ENCODE measurements at places on chromosomes 5 and 9.

- DNase-seq: no peak
Measured at GRCh38 chr9:136114610-136115009, 4.1 kb downstream of the TMEM250 start.

GRCh38 chr5:33840927-33841547 is 50.8 kb downstream of the ADAMTS12 start:
- no peak for DNase-seq

GRCh38 chr5:43461066-43461465 is 22.6 kb downstream of the TMEM267 start:
- no peak for DNase-seq

DNA sequence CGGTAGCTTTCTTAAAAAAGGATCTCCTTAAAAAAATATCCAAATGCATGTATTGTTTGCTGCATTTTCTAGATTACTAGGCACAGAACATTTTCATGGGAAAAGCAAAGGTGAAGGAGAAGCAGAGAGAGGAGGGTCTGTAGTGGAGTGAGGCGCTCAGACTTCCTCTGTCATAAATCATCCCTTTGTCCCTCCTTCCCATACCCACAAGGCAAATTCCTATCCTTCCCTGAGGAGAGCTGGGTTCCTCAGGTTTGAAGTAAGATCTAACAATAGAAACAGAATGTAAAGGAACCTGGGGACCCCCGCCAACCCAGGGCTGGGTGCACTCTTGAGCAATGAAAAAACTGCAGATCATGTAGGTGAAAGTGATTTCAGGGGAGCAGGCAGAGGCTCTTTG is 149.2 kb upstream of the ANKH start:
- no peak for DNase-seq

DNA sequence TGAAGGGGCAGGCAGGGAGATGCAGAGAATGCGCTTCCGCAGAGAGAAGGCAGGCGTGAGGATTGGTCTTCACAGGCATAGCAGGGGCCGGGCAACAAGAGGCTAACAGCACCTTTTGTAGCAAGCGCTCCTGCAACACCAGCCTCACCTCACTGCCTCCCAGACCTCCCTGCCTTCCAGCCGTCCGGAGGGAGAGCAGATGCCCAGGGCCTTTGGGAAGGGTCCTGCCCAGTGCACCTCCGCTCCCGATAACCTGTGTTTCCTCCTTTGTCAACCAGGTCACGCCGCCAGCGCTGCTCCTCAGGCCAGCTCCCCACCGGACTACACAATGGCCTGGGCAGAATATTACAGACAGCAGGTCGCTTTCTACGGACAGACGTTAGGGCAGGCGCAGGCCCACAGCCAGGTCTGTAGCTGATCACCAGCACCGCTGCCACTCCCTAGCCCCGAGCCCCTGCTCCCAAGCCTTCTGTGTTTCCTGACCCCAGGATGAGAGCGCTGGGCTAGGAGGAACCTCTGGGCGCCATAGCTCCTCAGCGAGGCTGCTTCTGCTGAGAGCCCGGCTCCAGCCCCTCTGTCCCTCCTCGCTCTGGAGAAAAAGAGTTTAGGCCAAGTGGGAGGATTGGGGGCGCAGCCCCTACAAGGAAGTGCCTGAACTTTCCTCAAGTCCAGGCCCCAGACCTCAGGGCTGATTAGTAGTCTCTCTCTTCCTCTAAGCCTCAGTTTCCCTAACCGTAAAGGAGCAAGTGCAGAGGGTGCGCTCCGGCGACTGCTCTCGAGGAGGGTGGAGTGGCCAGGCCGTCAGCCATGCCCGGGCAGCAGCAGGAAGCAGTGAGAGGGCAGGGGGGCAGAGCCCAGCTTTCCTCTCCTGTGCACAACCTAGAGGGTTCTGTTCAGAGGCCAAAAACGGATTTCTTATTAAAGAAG is 28.4 kb upstream of the PRDM12 start:
- DNase-seq: no peak

DNA sequence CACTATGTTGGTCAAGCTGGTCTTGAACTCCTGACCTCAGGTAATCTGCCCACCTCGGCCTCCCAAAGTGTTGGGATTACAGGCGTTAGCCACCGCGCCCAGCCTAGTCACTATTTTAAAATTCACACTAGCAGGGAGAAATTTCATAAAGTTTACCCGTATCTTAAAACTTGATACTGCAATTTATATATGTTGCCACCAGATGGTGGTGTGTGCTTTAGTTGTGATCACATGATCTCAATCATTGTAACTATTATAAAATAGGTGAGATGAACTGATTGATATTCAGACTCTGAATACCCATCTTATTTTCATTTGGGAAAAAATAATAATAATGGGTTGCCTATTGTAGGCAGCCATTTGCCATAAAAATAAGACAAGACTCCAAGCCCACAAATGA is 1330.4 kb upstream of the WWC1 start:
- no peak for DNase-seq

DNA sequence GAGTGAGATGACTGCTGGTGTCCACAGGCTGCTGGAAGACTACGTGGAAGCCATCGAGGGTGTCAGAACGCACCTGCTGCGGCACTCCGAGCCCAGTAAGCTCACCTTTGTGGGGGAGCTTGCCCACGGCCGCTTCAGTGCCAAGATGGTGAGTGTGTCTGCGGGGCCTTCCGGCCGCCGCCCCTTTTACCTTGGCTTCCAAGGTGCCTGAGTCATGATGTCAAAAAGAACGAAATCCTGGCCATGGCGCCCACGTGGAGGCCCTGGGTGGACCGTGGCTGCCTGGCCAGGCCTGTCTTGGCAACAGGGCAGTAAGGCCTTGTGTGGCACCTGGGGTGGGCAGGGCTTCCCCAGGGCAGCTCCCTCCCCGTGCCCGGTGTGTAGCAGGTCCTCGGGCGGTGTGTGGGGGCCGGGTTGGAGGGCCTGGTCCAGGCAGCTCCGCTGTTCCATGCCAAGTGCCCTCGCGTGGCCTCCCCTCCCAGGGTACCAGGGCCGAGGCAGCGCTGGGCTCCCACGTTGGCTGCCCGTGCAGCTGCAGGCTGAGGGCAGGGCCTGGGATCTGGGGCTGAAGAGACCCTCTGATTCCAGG is 7.8 kb downstream of the DPP7 start:
- no peak for DNase-seq

DNA sequence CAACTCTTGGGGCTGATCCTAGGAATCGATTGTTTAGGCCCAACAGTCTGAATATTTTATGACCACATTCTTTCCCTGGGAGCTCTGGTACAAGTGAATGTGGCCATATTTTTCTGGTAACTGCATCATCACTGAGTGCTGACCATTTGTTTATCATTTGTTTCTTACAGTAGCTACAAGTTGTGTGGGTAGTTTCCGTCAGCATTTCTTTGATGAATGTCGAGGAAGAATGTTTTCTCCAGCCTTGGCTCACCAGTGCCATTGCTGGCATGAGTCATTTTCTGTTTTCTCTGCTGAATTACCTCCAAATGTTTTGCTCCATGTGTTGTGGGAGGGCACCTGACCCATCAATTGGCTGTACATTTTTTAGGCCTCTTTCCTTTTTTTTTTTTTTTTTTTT is 14.1 kb upstream of the CARD19 start:
- no peak for DNase-seq
